Endothelial cell (in vitro differentiated cells): ENCODE measurements at places on chromosomes 11 and 22. TPM values are rescaled to one million over a fixed set of nuclear protein-coding genes. Genes with fewer than 3 reads are reported as not detected.
A peak's percentile ranks its signal among the peaks of the same experiment; 100 is the strongest.

Gene APOA4
- total RNA-seq: not detected

Gene NXPE4
- total RNA-seq: not detected

GRCh38 chr22:46915950-46916730 lies 153.7 kb downstream of the TBC1D22A start:
- DNase-seq: no peak

Gene FGF4
- not detected for total RNA-seq

- DNase-seq: no peak
These were observed 64.8 kb downstream of the RPUSD4 start for GRCh38 chr11:126146454-126147192.

DNA sequence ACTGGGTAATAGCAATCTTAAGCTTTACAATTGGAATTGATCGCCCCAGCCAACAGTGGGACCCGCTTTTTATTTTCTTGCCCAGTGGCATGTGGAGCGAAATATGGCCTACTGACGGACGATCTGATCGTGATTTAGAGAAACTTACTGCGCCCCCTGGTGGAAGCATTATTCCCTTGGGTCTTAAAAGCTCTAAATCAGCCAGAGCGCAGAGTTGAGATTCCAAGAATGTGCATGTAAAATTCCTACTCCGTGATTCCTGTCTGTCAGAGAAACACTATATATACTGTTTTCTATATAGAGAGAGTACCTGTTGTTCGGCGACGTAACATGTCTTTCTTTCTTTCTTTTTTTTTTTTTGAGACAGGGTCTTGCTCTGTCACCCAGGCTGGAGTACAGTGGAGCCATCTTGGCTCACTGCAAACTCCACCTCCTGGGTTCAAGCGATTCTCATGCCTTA lies 3.7 kb upstream of the DPF2 start:
- DNase-seq: peak; percentile 87
